ENCODE measurements at places on chromosomes 4 and X.
A peak's percentile ranks its signal among the peaks of the same experiment; 100 is the strongest.

DNA sequence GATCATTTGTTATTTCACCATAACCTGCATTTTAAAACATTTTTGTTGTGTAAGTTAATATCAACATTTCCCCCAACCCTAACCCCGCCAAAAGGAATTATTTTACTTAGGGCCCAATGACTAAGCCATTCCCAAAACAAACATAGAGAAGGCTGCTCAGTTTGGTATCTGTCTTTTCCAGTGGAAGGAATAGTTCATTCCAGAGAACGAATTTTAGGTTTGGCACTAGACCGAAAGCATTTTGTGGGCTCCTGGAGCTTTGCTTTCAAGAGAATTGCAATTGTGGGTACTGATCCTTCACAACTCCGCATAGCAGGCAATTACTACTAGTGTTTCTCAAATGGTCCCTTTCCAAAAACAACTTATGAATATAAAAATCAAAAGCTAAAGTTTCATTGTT, 226.7 kb upstream of the MAD2L1 start:
- no peak for DNase-seq

DNA sequence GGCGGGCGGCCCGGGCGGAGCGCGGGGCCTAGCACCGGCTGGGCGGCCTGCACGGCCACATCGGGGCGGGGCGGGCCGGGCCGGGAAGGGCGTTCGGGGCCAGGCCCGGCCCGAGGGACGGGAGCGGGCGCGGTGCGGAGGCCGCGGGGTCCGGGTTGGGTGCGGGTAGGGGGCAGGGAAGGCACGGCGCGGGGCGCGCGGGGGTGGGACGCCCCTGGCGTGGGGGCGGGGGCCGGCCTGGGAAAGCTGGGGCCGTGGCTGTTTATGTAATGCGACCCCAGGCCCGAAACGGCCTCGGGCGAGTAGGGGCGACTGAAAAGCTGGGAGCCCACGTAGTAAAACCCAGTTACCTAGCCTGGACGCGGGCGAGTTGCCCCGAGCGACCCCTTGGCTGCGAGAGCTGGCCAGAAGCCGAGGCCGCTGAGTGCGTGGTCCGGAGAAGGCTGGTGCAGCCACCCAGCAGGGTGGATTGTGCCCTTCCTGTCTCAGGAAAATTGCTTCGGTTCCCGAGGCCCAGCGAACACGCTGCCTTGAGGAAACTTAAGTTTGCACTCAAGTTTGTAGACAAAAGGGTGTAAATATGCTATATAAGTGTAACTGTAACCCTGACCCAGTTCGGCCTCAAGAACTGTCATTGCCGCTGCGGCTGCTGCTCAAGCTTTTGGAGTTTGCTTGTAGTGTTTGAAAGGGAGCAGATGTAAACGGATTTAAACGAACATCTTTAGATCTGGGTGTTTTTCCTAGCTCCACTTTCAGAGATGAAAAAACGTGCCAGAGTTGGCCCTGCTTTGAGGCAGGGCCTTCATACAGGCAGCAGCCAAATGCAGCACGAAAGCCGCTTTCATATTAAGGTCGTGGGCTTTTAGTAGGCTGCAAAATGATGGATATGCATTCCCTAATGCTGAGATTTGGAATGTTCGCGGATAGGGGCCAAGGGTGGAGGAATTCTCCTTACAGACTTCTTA, 674 bp downstream of the SEC24B start:
- DNase-seq: peak; percentile 2

GRCh38 chrX:67693928-67694327, 150.1 kb downstream of the AR start:
- no peak for DNase-seq

GRCh38 chrX:72735561-72735960, 21.5 kb upstream of the PHKA1 start:
- no peak for DNase-seq

GRCh38 chrX:151703487-151703886, 8.2 kb downstream of the PRRG3 start:
- DNase-seq: no peak

DNA sequence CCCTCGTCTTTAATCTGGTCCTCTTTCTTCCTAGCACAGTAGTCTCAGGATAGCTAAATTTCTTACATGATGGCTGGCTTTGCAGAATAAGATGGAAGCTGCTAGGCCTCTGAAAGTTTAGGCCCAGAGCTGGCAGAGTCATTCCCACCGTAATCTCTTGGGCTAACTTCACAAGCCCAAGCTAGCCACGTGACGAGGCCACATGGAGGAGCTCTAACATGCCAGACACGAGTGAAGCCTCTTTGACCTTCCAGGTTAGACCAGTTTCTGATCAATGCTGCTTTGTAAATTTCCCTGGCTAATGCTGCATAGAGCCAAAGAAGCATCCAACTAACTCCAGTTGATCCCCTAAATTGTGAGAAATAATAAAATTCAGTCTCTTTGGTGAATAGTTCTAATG, 9.5 kb upstream of the CENPE start:
- no peak for DNase-seq

- no peak for DNase-seq
Observed at GRCh38 chrX:87621697-87622096, 104.1 kb downstream of the KLHL4 start.

DNA sequence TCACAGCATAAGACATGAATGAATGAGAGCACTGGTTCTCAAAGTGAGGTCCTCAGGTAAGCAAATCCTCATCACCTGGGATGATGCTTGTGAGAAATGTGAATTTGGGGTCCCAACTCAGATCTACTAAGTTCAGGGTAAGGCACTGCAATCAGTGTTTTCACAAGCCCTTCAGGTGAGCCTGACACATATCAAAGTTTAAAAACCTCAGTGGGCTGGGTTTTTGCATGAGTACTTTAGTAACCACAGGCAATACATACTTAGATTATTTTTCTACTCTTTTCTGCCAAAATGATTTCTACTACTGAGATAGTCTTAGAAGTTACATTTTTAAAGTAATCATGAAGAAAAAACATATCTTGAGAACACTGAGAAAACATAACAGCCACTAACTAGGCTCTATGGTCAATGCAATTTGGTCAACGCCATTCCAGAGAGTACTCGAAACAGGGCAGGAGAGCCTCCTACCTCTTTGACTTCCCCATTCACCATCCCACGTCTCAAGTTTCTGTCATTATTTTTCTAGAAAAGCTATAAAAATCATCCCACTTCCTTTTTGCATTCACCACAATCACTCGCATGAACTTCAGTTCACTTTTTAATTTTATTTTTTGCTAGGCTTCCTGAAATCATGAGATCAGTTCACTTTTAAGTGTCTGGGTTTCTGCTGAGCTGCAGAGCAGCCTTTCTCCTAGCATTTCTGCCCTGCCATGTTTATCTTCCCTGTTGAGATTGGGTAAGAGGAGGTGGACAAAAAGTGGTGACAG, 73.8 kb downstream of the MFAP3L start:
- no peak for DNase-seq

DNA sequence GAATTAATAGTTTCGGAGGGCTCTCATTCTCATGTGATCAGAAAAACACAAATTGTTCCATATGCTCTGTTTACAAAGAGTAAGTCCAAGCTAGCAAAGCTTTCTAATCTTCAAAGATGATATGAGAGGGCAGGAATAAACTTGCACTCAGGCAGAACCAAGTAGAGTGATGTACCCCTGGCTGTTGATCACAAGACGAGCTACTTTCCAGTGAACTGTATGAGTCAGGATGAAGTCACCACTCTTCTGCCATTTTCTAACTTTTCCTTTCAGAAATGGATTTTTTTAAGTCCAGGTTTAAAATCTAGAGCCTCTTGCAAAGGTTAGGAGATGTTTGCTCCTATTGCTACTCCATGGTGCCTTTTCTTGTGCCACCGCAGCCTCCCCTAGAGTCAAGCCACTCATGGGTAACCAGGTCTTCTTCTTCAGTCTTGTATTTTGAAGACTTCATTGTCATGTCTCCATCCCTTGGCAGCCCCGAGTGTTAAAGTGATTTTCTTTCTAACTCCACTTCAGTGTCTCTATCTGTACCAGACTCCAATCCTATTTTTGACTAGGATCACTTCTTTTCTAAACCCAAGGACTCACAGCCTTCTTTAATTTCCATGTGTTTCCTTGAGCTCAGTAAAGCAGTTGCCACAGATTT, 171.9 kb upstream of the GALNT7 start:
- DNase-seq: no peak

- DNase-seq: no peak
Observed at GRCh38 chr4:60314416-60314815, 885.7 kb upstream of the ADGRL3 start.

DNA sequence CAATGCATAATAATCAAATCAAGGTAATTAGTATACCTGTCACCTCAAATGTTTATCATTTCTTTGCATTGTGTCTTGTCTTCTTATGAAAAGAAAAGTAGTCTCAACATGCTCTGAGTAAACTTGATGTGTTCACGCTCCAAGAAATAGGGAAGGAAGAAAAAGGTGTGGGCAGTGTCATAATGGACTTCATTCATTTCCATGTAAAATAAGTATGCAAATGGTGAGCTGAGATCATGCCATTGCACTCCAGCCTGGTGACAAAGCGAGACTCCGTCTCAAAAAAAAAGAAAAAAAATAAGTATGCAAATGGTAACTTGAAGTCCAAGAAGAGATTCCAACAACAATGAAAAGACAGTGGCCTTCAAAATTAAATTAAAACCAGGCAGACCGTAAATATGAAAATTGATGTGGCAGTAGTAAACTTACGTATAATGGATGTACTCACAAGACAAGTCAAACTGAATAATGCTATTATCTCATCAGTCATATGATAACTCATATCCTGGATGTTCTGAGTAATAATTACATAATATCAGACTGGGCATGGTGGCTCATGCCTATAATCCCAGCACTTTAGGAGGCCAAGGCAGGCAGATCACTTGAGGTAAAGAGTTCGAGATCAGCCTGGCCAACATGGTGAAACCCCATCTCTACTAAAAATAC, 6.0 kb upstream of the CWH43 start:
- no peak for DNase-seq

GRCh38 chrX:154890990-154891639, 5.0 kb downstream of the F8A1 start:
- no peak for DNase-seq

DNA sequence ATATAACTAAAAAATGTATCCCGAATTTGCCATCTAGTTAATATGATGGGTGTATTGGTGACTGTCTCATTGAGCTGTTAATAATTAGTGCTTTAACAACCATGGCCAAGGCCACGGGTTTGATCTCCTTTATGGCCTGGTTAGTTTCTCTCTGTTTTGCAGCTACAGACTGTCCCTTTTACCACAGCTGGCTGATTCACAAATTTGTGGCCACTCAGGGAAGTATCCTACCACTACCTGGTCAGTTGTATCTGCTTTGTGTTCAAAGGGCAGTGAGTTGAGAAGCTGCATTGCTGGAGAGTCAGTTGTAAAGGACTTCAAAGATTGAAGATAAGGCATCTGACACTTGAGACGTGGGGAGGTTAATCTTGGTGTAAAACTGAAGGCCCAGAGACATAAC, 219.1 kb upstream of the BMP3 start:
- no peak for DNase-seq

DNA sequence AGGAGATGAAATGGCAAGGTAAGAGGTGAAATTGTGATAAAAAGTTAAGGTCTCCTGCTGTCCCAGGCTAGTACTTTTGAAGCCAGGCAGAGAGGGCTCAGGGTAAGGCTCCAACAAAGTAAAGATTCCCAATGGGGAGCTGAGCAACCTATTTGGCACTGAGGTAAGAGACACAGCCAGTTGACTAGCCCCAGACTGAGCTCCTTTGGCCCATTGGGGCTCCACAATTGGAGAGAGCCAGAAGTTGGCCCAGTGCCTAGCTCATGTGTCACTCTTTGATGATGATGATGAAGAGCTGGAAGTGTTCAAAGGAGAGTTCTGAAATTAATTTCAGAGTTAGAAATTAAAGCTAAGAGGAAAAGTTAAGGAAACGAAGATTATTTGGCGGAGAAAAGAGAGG, 94.6 kb downstream of the RLIM start:
- no peak for DNase-seq

GRCh38 chr4:182645511-182645910, 271.7 kb downstream of the DCTD start:
- no peak for DNase-seq

- DNase-seq: no peak
Observed at GRCh38 chr4:5389756-5390310, 318.5 kb downstream of the EVC2 start.

- no peak for DNase-seq
Observed at GRCh38 chr4:136643416-136643815, 888.9 kb downstream of the PCDH18 start.

DNA sequence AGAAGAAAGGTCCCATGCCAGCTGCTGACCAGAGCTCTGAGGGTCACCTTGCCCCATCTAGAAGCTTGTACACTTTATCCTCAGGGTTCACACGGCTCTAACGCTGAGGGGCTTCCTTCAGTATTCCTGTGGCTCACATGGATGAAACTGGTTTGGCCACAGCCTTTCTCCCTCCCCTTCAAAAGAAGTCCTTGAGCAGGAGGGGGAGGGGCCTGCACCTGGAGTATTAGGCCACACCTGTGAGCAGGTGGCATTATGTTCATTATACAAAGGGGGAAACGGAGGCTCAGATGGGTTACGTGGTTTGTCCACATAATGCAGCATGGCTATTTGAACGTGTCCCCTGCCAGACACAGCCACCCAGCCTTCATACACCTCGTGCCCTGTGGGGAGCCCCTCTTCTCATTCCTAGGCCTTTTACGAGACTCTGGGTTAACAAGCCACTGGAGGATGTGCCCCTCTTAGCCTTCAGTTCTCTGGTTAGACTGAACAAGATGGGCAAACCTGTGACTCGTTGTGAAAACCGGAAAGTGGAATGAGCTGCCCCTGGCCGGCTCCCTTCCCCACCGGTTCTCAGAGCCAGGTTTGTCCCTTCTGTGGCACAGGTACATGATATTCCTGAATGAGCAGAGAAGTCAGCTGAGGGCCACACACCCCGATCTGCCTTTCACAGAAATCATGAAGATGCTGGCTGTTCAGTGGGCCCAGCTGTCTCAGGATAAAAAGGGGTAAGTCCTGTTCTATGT, 27.2 kb upstream of the JAKMIP1 start:
- no peak for DNase-seq

DNA sequence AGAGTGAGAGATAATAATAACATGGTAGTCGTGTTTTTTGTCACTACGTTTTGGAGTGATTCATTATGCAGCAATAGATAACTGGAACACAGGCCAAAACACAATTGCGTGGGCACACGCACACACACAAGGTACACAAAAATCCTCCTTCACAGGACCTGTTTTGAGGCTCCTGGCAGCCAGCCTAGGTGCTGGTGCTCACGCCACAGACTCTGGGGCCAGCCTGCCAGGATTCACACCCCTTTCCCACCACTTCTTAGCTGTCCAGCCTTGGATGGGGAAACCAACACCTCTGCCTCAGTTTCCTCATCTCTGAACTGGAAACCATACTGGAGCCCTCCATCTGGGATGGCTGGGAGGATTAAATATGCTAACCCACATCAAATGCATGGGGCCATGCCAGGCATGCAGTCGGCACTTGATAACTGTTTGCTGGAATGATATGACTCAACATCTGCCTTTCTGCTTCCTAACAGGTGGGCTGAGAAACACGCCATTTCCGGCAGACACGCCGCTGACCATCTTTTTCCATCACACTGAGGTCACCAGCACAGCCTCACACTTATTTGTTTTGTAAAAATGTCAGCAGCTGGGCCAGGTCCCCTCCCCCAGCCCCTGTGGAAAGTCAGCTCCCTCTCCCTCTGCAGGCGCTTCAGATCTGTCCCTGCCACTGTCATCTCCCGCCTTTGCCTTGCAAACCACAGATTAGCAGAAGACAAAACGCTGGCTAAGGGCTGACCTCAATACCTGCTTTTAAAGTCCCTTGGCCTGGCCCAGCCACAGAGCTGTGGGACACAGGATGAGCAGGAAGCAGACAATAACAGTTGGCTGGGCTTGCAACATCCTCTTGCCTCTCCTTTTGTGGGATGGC, 237.5 kb downstream of the BCOR start:
- DNase-seq: peak; percentile 46

Measured in T-helper 9 cell (primary cell).